ENCODE measurements at places on chromosomes 5 and 9.

GRCh38 chr9:133133681-133134387 lies 12.8 kb upstream of the RALGDS start:
- peak; percentile 85 for DNase-seq

- DNase-seq = no peak
Observed at GRCh38 chr5:116479776-116480675, 94.6 kb downstream of the SEMA6A start.

DNA sequence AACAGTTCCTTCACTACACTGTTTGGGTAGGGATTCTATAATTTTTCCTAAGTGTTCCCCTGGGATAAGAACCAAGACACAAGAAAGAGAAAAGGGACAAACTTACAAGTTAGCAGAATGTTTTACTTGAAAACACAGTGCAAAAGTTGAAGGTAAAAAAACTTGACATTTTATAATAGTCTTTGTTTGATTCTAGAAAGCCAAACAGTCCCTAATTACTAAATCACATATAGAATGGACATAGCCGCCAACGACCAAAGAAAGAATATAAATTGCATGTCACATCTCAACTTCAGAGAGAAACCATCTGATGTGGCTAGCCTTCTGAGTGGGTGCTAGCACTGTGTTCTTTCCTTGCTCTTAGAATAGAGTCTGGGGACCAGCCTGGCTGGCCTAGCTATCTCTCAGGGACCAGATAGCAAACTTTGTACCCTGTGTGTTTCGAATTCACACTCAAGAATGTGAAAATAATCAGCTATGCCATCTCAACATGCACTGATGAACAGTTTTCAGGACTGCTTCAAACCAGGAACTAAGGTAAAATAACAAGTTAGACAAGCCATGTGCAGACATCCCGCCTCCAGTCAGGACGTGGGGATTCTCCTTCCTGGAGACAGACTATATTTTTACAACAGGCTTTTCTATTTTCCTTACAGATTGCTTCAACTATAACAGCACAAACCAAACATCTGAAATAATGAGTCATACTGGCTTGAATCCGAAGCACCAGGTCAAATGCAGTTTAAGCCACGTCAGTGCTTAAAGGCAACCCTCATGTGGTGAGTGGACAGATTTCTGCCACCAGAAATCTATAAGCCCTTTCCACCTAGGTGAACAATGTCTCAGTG lies 53.7 kb downstream of the LHFPL2 start:
- peak; percentile 83 for DNase-seq

DNA sequence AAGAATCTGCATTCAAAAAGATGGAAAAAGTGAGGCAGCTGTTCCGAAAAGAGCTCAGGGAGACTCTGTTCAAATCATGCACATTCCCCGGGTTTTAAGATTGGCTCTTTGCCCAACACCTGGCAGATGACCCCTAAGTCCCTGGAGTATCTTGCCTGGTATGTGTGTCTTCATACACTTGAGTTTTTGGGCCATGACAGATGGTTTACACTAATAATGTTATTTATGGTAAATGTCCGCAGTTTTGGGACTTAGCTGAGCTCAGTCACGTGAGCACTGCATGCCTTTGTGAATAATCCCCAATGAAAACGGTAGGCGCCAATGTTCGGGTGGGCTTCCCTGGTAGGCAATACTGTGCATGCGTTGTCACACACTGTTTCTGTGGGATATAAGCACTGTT lies 316.1 kb downstream of the PRDM9 start:
- DNase-seq = no peak
